ENCODE measurements at places on chromosomes 2 and 18.

GRCh38 chr2:100756704-100757103 lies 63.2 kb upstream of the NPAS2 start:
- DNase-seq: no peak

GRCh38 chr2:104546537-104546936 lies 307.4 kb upstream of the POU3F3 start:
- DNase-seq: no peak

GRCh38 chr2:85536479-85536878 lies 2.5 kb upstream of the MAT2A start:
- no peak for DNase-seq

DNA sequence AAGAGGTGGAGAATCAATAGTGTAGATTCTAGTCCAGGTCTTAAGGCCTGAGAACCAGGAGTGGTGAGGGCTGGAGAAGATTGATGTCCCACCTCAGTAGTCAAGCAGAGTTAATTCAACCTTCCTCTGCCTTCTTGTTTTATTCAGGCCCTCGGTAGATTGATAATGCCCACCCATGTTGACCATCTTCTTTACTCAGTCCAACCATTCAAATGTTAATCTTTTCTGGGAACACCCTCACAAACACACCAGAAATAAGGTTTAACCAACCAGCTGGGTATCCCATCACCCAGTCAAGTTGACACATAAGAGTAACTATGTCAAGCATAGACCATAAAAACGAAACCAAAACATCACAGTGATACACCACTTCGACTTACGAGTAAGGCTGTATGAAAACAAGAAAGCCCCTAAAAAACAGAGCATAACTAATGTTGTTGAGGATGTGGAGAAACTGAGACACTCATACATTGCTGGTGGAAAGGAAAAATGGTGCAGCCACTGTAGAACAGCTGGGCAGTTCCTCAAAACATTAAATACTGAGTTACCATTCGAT lies 57.5 kb downstream of the SLC35F5 start:
- DNase-seq: no peak

Data from activated CD4-positive, alpha-beta T cell treated with anti-CD3 and anti-CD28 coated beads for 4 hours (primary cell).